ENCODE measurements at places on chromosomes 12 and 14.

GRCh38 chr14:32507029-32507984 is 178.2 kb downstream of the AKAP6 start:
- DNase-seq = no peak

DNA sequence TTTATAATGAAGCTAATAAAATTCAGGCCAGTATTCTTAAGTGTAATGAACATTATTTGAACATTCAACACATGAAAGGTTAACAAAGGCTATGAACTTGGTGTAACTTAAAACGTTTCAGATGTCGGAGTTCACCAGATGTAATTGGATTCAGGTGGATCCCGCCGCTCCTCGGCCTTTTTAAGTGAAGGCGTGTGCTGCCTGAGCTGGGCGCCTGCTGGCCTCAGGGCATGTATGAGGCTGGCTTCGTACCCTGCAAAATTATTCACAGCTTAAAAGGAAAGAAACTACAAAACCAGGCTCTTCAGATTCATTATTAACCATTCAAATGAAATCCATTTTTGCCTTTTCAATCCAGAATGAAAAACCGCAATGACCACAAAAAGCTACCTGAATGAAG is 69.9 kb downstream of the WIF1 start:
- no peak for DNase-seq

- no peak for DNase-seq
These were observed 8.5 kb downstream of the COQ6 start for GRCh38 chr14:73958591-73958990.

DNA sequence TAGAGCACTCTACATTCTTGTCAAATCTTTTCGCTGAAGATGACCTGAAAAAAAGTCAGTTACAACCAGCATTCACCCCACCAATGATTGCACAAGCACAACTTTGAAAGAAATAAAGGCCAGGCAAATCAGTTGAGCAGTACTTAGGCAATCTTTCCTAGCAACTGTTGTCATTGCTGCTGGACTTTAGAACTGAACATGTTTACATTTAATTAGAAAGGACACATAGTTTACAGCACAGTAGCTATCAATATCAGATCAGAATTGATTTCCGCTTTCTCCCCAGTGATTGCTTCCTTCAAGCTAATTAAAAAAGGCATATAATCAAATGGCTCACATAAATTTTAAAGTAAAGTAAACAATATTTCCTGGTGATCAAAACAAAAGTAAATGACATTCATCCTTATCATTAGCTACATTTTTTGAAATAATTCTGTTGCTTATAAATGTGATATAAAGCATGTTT is 128.4 kb downstream of the FOXA1 start:
- DNase-seq = no peak

DNA sequence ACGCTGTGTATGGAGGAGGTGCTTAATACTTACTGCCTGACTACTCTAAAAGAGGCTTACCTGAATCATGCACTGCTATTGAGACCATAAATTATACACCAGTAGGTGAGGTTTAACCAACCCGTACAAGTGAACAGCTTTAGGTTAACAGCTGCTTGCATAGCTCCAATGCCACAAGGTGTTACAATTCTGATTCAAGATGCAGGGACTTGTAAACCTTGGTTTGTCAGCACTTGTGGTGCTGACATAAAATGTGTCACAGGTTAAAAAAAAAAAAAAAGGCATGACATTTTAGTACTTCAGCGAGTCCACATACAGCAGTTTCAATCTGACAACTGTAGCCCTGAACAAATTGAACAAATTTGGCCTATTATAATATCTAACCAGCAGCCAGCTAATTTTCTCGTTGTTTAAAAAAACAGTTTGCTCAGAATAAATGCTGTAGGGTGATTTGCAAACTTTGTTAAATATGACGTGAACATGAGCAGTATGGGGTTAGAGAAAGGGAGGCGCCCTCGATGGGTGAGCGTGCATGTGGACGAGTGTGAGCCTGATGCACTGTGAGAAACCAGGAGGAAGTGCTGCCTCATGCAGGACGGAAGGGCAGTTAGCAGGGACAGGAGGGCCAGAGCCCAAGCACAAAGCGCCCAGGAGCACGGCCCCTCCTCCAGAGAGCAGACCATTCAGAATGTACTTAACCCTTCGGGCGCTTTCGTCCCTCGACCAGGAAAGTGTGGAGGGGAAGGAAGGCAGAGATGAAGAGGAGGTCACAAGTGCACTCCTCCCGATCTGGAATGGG is 44.7 kb downstream of the TCHP start:
- no peak for DNase-seq

GRCh38 chr14:36075203-36075602 is 101.3 kb downstream of the PTCSC3 start:
- no peak for DNase-seq

GRCh38 chr12:116050275-116050674 is 227.2 kb downstream of the MED13L start:
- DNase-seq = no peak

DNA sequence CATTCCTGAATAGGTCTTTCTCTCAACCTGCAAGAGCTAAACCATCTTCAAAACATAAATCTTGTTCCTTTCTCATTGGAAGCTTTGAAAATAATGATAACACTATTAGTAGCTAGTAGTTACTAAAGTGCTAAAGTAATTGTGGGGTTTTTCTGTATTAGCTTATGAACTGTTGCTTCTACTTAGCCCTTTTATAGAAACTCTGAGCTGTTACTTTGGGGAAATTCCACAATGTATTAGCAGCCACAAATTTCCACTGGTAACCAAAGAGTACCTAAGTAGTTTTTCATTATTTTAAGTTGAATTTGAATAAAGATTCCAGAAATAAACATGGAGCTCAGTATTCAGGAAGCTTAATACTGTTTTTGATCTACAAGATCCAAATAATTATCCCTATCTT is 6.4 kb upstream of the MAPK1IP1L start:
- no peak for DNase-seq

DNA sequence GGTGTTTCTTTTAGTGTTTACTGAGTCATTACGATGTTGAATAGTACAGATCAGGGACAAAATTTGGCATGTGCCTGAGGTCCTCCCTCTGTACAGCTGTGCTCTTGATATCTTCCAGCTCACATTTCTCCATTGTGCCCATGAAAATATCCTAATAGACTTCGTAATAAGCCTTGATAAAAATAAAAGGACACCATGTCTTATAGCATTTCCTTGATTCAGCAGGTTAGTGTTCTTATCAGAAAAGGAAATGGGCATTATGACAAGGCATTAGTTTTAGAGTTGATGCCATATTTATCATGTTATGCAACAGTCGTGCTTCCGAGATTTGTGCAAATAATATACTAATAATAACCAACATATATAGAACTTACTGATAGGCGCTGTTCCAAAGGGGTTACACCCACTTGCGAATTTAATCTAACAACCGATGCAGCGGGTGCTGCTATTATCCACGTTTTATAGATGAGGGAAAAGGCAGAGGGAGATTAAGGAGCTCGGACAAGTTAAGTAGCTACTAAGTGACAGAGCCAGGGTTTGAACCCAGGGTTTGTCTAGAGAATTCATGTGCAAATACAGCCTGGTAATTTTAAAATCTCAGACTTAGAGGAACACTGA is 15.1 kb upstream of the WNK1 start:
- no peak for DNase-seq

DNA sequence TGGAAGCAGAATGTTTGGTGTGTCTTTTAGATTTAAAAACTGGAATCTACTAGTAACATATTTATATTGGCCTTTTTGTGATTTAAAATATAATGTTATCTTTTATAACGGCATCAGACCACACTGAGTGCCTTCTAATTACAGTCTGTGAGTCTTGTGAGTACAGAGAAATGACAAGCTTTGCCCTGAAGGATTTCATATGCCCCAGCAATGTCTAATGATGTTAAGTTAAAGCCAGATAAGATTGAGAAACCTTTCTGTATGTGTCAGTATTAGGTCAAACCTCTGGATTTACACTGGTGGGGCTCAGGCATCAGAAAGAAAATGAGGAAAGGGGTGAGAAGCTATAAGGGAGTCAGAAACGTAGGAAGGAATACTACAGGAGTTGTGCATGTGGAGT is 25.2 kb downstream of the PLEKHA5 start:
- DNase-seq = no peak
